BE2C (cell line): ENCODE measurements at places on chromosomes 11 and 22.

DNA sequence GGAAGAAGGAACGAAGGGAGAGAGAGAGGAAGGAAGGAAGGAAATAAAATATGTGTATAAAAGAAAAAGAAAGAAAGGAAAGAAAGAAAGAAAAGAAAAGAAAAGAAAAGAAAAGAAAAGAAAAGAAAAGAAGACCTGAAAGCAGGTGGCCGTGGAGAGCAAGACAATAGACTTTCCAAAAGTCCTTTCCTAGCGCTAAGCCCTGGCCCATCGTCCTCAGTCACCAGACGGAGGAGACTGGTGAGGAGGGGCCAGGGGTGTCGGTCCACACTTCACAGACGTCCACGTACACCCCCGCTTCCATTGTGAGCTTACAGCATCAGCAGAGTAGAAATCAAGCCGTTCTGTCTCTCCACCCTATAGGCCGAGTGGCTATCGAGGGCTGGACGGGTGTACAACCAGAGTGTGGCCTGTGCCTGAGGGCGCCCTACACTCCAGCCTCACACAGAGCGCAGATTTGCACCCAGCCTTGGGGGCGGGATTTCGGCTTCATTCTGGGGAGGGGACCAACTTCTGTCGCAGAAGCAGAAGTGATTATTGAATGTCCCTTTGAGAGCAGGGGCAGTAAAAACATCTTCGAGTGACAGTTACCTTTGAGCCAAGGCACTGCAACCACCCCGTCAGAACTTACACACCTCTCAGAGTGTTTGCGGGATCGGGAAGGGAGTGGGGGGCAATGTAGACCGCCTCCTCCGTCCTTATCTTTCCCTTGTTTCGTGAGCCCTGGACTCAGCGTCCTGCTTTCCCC, 2.0 kb upstream of the BSX start:
- DNase-seq, result no peak

DNA sequence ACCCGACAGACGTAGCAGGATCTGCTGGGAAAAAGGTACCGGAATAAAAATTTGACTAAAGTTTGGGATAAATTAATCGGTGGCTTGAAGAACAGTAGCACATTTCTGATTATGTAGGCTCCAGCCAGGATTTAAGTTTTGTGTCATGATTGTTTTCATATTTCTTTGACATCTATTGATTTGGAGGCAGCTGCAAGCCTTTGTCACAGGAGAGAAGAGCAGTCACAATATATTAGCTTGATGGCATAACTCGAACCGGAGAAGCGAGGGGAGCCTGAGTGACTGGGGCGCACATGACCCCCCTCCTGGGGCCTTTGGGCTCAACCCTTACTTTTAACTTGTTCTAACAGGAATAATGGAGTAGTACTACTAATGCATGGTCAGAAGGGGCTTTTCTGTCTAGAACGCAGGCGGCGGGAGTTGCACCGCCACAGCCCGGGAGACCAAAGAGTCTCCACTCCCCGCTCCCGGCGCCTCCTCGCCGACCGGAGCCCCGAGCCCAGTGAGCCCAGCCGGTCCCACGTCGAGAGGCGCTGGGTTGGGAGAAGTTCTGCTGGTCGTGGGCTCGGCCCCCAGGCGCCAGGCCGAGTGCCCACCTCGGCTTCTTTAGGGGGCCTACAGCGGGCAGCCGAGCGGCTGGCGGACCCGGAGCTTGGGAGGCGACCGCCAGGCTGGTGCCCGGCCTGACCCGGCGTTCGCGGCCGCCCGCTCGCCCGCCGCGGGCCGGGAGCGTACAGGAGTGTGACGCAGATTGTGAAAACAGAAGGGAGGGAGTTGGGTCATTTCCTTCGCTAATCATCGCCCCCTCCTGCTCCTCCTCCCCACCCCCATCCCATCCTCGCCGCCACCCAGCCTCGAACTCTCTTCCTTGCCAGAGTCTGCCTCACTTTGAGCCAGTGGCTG, 15.7 kb upstream of the PAX6 start:
- DNase-seq, result no peak

GRCh38 chr11:85863855-85864254, 8.7 kb downstream of the CCDC83 start:
- DNase-seq, result no peak

- DNase-seq, result no peak
Measured at GRCh38 chr22:37133304-37134018, 16.3 kb downstream of the IL2RB start.

DNA sequence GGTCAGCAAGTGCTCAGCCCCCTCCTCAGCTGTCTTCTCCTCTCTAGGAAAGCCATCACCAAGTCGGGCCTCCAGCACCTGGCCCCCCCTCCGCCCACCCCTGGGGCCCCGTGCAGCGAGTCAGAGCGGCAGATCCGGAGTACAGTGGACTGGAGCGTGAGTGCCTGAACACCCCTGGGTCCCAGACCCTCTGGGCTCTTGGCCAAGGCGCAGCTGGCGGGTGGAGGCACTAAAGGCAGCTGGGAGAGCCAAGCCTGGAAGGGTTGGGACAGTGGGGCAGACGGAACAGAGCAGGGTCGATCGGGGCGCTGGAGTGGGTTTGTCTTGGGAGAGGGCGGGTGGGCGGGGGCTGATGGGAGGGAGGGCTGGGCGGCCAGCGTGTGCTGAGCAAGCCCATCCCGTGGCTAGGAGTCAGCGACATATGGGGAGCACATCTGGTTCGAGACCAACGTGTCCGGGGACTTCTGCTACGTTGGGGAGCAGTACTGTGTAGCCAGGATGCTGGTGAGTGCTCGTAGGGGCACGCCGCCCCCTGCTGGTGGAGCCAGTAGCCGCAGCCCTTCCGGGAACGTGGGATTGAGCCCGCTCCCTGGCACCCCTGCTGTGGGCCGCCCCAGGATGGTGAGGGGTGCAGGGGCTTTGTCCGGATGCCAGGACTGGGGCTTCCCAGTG, 14.1 kb upstream of the MDK start:
- peak; percentile 61 for DNase-seq

DNA sequence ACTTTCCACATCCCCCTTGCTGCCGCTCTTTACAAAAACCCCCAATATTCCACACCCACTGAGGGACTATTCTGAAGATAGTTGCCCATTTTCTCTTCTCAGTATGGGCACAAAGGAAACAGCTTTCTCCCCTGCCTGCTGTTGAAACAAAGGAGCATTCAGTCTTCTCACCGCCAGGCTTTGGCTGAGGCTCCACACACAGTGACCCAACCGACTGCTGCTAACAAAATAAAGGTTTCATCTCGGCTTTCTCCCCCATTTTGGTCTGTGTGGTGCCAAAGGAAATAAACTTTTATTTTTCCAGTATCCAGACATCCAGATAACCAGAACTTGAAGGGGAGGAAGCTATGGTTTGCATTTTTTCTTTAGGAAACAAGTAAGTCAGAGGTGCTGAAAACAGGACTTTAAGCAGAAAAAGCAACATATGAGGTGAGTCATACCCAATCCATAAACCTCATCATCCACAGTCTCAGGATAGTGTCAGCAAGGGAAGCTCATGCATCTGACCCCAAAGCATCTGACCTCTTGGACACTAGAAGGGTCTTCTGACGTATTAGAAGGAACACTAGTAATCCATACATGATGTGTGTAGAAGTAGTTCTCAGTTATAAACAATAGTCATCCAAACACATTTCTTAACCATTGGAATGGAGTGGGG, 6.4 kb downstream of the CLMP start:
- DNase-seq, result no peak

DNA sequence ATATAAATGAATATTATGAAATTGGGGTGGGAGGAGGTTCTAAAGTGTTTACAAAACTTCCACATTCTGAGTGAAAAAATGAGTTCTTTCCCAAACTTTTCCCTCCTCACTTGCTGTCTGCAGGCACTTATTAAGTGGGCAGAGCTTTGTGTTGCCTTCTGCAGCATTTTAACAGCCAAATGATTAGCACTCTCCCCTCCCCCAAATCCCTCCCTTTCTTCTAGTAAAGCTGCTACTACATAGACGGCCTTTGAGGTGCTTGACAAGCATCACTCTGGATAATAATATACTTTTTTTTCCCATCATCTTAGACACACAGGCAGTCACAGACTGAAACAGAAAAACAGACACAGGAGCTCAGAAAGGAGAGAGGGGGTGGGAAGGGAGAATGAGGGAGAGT, 493.5 kb downstream of the DLG2 start:
- no peak for DNase-seq

- DNase-seq, result no peak
Measured at GRCh38 chr11:132139181-132139580, 768.8 kb downstream of the NTM start.

- DNase-seq, result no peak
Measured at GRCh38 chr11:81005595-81005994, 1564.8 kb upstream of the TENM4 start.

GRCh38 chr11:57818812-57819211, 57.2 kb downstream of the CTNND1 start:
- no peak for DNase-seq

DNA sequence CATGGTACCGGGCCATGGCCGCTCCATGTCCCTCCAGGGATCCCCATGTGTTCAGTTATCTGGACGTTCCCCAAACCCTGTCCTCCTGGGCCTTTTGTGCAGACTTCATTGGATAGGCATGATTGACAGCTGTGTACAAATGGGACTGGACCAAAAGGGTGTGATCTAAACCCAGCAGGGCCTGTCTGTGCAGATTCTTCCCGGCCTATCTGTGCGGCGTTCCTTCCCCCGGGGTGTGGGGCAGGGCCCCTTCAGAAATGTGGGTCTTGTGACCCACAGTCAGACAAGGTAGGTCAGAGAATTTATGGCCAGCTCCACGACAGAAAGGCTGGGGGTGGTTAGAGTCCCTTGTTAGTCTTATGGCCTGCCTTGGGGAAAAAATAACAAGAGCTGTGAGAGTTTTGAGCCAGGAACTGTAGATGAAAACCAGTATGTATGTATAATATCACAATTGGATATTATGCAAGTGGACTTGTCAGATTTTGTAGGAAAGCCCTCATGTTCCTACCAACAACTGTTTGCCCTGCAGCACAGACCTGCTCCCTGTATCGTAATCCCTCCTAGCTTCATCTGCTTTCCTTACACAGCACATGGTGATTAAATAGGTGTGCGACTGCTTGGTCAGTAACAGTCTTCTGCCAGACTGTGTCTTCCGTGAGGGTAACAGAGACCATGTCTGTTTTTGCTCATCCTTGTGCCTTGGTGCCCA, 31.7 kb downstream of the AP2A2 start:
- DNase-seq, result no peak

DNA sequence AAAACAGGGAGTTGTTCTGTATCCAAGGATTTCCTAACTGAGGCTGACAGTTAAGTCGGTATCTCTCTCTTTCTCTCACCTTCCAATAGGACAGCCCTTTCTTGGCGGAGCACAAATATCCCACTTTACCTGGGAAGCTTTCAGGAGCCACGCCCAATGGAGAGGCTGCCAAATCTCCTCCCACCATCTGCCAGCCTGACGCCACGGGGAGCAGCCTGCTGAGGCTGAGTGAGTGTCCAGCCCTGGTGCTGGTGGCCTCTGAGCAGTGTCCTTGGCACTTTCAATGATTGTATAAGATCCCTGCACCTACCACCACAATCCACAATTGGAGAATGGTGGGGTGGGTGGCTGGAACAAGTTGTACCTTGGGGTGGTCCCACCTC, 33.7 kb downstream of the CYB5R2 start:
- DNase-seq, result no peak

DNA sequence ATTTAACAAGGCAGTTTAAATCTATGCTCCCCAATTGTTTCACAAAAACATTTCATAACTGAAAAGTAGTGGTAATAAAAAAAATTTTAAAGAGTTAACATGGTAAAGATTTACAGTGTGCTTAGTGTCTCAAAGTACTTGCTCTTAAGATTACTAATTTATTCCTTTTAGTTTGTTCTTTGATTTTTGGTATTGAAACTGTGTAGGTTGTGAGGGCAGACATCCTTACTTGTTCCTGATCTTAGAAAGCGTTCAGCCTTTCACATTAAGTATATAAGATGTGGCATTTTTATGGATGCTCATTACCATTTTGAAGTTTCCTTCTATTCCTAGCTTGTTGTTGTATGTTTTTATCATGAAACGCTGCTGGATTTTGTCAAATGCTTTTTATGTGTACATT, 32.9 kb downstream of the RAB6A start:
- no peak for DNase-seq

- no peak for DNase-seq
Measured at GRCh38 chr11:10499874-10500601, 40.9 kb downstream of the RNF141 start.

DNA sequence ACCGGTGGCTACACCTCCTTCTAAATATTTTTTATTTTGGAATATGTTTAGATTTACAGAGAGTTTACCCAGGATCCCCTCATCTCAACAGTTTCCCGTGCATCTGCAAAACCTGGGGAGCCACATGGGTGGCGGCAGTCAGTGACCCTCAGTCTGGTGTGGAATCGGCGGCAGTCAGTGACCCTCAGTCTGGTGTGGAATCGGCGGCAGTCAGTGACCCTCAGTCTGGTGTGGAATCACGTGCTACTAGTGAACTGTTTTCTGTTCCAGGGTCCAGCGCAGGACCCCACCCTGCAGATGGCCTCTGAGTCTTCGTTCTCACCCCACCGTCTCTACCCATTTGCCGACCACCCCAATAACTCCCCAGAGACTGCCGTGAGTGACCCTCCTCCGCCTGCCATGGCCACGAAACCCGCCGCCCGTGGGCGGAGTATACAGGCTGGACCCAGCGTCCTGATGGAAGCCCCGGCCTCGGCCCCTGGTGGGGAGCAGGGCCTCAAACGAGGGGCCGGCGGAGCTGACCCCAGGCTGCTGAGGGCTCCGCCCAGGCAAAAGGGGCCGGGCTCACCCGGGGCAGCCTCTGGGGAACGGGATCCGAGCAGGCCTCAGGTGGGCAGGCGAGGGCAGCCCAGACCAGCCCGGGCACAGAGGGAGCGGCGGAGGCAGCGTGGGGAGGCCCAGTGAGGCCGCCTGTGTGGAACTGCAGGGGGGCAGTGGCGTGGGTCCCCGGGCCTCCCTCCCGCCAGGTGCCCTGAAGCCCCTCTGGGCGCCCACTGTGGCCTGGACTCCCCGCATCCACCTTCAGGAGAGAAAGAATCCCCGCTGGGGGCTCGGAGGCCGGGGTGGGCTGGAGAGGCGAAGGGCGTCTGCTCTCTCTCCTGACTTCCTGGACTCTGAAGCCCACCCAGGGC, 2.5 kb downstream of the IL17REL start:
- peak; percentile 10 for DNase-seq

- DNase-seq, result no peak
Measured at GRCh38 chr11:26553182-26553581, 18.9 kb downstream of the MUC15 start.

DNA sequence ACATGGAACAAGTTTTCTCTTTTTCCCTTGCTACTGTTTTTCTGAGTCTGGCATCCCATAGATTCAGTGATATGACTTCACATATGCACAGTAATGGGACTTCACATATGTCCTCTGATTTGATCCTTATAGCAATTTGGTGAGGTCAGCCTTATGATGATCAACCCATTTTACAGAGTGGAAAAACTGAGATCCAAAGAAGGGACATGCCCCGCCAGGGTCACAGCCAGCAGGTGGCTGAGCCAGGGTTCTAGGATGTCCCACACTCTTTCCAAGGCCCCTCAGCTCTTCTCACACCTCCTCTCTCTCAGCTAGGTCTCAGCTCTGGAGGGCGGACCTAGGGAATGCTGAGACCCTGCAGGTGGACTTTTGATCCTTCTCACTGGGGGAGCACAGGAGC, 44.3 kb upstream of the CD82 start:
- DNase-seq, result no peak
